CD8-positive, alpha-beta memory T cell (primary cell): ENCODE measurements at places on chromosomes 12 and 14. TPM values are rescaled to one million over a fixed set of nuclear protein-coding genes. Genes with fewer than 3 reads are reported as not detected.

Gene MYL2
- not detected for polyA plus RNA-seq

Gene SLC22A17
- polyA plus RNA-seq, result 1.6 TPM

Gene SLC17A8
- not detected for polyA plus RNA-seq

Gene BTBD7
- 9.6 TPM for polyA plus RNA-seq

Gene PLD4
- polyA plus RNA-seq, result not detected

Gene SLCO1A2
- polyA plus RNA-seq, result not detected

Gene B3GNT4
- polyA plus RNA-seq, result 0.22 TPM
